ENCODE measurements at places on chromosomes 6 and 20. TPM values are rescaled to one million over a fixed set of nuclear protein-coding genes. Genes with fewer than 3 reads are reported as not detected.

GPX5 gene
- not detected for total RNA-seq

PRPH2 gene
- 5.2 TPM for total RNA-seq

CFB gene
- total RNA-seq = 56.8 TPM

TAP2 gene
- total RNA-seq = 28.9 TPM
